ENCODE measurements at places on chromosomes 5 and 9.

GRCh38 chr5:96648023-96648422 lies 14.2 kb upstream of the CAST start:
- no peak for DNase-seq

GRCh38 chr5:114858665-114859437 lies 310.9 kb downstream of the TRIM36 start:
- DNase-seq: no peak

GRCh38 chr9:16291921-16292320 lies 578.5 kb downstream of the BNC2 start:
- DNase-seq: no peak

DNA sequence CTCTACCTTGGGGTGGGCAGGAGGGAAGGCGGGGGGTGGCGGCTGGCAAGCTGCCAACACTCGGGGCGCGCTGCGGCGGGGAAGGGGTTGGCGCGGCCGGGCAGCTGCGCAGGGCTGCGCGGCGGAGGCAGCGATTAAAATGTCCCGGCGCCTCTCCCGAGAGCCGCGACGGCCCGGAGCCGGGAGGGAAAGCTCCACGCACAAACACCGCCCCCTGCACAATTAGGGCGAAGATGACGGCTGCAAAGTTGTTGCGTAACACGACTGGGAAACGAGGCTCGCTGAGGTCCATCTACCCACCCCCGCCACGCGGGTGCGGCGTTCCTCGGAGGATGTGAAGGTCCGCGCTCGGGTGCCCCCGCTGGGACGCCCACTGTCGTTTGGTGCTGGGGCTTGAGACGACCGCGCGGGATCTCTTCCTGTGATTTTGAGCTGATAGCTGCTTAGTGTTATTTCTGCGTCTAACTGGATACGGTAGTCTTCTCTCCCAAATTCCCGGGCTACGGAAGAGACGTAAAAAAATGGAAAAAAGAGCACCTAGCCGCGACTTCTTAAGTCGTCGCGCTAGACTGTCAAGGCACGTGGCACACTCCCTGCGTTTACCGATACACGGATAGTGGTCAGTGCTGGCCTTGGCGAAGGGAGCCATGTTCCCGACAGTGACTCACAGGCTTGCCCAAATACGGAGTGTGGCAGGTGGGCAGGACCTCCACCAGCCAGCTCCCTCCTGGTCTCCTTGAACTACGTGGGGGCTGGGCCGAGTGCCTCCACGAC lies 958 bp upstream of the NFIL3 start:
- DNase-seq: peak; percentile 83

DNA sequence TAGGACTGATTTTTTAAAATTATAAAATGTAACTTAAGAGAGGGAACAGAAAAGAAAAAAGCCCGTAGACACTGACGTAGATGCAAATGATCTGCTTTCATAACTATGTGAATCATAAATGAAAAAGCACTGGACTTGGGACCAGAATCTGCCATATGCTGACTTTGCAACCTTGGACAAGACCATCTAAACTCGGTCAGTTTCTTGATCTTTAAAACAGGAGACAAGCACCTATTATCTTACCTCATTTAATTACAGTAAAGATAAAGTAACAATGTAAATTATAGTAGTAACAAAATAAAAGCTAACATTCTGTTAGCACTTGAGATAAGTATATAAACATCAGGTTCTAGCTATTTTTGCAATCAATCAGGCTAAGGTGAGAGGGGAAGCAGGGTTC lies 20.0 kb downstream of the FBXW2 start:
- no peak for DNase-seq

DNA sequence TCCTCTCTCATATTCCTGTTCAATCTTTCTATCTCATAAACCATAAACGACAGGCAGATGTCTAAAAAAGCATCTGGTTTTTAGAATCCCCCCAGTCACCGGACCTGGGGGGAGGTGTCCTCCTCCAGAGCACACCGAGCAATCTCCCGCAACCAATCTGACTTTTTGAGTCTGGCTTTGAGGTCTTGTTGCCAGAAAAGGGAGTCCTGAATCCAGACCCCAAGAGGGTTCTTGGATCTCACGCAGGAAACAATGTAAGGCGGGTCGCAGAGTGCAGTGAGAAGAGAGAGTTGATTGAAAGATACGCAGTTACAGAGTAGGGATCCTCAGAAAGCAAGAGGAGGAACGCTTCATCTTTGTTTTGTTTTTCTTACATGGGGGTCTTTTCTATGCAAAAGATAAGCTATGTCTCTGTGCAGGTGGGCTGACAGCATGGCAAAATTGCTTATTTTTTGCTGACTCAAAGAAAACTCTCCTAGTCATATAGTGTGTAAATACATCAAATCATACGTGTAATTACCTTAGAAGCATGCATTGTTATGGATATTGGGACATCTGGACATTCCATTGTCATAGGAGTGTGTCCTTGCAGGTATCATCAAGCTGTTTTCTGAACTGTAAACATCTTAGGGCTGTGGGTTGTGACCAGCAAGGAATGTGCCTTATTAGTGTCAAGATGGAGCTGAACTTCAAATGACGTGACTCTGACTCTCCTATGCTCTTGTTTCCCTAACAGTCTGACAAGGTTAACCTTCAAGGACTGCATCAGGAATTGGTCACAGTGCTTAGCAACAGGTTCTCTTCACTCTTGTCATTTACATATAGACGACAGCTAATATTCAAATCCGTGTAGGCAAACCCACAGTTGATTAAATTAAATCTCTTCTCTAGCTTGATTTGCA lies 159.3 kb upstream of the DAPK1 start:
- DNase-seq: no peak

DNA sequence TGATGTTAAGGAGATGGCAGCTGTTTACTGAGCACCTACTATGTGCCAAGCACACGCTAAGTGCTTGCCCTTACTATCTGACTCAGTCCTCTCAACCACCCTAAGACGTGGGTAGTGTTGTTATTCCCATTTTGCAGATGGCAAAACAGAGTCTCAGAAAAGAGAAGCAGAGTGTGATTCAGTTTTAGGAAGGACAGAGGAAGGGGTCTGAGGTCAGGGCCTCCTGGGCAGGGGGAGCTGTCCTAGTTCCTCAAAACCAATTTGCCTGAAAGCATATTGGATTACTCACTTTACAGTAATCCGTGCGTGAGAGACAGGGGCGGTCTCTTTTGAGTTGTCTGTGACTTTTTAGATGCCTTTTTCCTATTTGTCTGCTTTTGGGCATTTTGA lies 23.2 kb downstream of the DNM1 start:
- DNase-seq: no peak

DNA sequence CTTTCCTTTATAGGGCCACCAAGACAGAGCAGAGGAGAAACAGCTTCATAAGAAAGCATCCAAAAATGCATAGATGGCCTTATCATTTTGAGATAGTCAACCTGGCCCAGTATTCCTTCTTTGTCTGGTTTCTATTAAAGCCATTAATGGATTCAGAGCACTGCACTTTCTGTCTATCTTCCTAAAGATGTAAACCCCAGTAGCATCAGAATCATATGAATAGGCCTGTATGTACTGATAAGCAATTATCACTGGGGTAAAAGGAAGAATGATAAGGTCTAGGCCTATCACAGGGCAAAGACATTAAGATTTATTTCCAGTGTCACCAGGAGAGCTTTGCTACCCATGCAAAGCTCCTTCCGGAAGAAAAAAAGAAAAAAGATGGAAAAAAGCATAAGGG lies 432.5 kb upstream of the C9orf72 start:
- no peak for DNase-seq

- DNase-seq: no peak
Observed at GRCh38 chr5:137734962-137735554, 831 bp downstream of the KLHL3 start.

DNA sequence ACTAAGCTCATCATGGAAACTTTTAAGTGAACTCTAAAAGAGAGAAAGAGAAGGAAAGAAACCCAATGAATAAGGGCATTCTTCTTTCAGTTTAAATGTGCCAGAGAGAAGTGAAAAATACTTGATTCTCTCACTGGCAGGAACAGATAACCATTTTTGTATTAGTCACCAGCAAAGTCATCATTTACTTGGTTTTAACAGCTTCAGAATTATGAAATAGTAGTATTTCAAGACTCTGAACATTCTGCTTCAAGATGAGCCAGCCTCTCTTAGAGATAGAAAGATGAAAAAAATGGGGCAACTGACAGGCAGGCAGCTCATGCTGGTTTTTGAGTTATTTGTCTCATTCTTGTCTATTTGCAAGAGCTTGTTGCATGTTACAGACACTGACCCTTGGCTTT lies 103.5 kb downstream of the GCNT1 start:
- peak; percentile 62 for DNase-seq

- DNase-seq: no peak
Observed at GRCh38 chr9:4514252-4515128, 24.2 kb downstream of the SLC1A1 start.

DNA sequence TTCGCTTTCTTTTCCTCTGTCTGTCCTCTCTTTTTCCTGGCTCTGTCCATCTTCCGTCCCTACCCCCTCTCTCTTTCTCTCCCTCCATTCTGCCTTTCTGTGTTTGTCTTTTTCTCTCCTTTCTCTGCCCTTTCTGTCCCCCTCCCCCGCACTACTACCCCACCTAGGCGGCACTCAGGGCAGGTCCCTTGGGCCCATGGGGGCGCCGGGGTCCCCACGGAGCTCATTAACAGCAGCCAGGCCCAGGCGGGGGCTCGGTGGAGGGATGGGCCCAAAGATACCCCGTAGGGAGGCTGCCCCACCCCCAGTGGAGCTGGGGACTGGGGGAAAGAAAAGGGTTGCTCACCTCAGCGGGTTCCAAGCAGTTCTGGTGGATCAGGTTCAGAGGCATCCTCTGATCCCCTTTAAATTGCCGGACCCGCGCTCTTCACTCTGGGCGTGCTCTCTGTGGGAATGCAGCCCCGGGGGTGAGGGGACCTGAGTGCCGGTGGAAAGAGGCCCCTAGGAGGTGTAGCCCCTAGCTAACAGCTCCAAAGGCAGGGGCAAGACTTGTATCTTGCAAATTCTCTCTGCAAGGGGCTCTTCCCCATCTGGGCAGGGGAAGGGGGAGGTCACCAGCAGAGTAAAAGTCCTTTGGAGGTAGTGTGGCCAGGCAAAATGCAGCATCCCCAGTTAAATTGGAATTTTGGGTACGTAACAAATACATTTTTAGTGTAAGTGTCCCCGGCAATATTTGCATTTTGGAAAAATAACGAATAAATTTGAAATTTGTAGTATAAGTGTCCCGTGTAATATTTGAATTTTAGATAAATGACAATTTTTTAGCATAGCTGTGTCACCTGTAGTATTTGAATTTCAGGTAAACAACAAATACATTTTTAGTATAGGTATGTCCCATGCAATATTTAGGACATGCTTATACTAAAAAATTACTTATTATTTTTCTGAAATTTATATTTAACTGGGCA lies 7.4 kb downstream of the LHX2 start:
- DNase-seq: no peak

GRCh38 chr5:95743232-95743631 lies 12.1 kb downstream of the RHOBTB3 start:
- no peak for DNase-seq

- no peak for DNase-seq
Observed at GRCh38 chr5:123227216-123227615, 138.2 kb downstream of the PRDM6 start.

DNA sequence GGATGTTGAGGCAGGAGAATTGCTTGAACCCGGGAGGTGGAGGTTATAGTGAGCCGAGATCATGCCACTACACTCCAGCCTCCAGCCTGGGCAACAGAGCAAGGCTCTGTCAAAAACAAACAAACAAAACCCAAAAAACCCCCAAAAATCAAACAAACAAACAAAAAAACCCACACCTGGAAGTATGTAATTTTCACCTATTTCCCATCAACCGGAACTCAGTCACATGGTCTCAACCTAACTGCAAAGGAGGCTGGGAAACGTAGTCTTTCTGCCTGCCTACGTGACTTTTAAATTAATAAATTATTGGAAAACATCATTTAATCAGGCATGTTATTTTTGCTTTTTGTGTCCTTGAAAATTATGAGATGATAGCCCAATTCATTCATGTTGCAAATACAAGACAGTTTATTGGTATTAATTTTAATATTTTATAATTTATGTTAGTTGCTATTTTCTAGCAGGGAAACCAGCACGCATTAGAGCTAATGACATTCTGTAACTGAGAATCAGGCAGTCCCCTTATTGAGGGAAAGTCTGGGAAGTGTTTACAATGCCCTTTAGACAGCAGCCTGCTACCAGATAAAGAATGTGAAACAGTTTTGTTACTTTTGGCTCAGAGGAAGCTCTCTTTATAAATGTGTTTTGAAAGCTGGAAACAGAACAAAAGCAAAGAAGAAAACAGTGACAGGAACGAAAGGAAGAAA lies 110.3 kb downstream of the NXNL2 start:
- no peak for DNase-seq

DNA sequence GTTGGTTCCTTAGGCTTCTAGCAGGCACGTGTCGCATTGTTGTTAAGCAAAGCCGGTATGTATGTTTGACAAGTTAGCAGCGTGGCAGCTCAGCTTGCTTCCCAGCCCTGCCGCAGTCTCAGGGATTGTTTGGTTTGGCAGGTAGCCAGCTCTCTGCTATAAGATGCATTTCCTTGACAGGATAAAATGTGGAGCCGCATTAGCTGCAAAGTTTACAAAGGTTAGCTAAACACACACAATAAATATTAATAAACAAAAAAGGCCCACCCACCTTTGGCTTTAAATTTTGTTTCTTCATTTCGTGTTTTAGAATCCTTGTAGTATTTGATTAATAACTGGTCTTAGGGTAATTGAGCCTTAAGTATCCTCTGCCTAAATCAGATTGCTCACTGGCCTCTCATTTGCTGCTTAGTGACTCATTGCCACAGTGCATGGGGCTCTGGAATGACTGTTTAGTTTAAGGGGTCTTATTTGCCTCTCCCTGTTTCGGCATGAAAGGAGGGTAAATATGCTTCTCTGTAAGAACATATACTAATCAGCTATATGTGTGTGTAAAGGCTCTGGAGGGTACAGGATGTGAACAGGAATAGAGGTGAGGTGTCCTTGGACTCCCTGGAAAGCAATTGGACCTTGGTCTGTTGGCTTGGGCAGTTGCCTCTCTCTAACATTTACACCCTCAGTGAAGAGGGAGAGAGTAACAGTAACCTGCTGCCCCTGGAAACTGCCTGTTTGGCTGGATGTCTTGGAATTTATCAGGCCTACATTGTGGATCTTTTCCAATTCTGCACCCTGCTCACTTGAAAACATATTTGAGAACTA lies 122.0 kb downstream of the GDNF start:
- DNase-seq: peak; percentile 76

- no peak for DNase-seq
Observed at GRCh38 chr5:152170350-152170749, 234.7 kb downstream of the NMUR2 start.

DNA sequence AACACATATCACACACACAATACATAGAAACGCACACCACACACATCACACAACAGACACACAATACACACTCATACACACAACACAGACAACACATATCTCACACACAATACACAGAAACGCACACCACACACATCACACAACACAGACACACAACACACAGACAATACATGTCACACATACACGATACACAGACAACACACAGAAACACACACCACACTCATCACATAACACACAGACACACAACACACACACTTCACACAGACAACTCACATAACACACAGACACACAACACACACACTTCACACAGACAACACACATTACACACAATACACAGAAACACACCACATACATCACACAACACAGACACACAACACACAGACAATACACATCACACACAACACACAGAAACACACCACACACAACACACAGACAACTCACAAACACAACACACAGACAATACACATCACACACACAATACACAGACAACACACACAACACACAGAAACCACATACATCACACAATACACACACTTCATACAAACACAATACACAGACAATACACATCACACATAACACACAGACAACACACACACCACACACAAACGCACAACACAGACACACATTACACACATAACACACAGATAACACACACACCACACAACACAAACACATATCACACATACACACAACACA lies 4.3 kb upstream of the CCDC187 start:
- DNase-seq: no peak
